ENCODE measurements at places on chromosomes 1 and 21.

- DNase-seq: no peak
Measured at GRCh38 chr1:229040630-229041358, 230.1 kb upstream of the RAB4A start.

DNA sequence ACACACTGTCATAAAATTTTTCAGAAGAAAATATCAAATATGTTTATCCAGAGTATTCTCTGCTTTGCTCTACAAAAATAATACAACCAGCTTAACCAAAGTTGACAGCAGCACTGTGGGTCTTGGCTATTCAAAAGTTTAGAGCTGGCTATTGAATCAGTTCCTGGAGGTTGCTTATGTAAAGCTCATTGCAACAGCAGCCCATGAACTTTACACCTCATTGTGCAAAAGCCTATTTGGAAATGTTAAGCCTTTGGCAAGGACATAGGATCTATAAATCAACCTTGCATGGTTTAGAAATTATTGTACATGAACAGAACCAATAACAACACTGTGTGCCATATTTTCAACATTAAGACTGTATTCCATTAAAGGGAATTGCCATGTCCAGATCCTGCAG, 714.9 kb downstream of the ADGRL2 start:
- DNase-seq: no peak

DNA sequence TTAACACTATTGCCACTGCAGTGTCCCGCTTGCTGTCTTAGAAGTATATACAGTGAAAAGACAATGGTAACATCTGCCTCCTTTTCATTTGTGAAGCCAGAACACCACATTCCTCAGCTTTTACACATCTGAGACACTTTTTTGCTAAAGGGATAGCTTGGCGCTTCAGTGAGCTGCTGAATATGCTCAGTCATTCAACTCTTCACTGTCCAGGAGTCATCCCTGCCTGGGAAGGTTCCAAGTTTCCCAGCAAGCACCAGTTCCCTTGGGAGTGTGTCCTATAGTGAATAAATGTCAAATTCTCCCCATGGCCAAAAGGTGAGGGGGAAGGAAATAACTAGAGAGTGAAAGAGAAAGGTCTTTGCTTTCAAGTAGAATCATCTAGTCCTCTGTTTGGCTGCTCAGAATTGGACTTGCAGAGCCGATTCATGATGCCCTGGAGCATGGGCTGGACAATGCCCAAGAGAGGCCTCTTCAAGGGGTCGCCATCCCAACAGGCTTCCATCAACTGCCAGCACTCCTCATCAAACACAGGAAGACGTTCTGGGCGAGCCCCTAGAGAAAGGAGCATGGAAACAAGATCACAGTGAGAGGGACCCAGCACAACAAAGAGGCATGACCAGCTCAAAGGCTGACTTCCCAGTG, 25.5 kb upstream of the RBBP5 start:
- DNase-seq: no peak

DNA sequence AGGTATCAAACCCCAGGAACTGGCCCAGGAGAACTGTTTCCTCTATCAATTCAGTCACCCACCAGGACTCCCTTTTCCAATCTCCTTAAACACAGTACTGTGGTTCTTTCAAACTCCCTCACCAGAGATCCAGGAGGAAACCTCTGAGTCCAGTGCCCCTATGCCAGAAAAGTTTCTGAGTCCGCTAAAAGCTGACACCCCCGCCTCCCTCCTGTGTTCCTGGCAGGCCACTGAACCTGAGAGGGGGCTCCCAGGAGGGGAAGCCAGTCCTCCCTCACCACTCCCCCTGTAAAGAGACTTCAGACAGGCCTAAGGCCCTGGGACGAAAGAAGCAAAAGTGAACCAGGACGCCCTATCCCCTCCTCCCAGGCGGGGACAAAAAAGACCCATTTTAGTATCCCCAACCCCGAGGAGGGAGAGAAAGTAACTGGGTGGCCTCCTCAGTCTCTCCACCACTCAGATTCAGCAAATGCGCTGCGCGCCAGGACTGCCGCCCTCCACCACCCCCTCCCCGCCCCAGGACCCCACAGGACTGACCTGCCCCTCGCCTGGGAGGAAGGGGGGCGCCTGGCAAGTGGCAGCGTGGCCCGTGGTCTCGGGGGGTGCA, 624 bp downstream of the SLC41A1 start:
- DNase-seq: no peak

DNA sequence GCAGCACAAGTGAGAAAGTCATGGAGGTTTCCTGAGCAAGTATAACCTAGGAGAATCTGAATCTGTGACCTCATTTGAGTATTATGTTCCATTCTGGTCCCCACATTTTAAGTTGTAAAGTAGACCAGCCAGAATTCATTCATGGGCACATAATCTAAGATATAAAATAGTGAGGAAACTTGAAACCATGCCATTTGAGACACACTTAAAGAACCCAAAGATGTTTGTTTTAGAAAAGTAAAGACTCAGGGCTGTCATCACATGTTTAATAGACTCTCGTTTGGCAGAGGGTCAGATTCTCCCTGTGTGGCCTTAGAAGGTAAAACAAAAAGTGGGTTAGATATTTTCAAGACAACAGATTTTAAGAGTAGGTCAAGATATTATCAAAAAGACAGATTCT, 6.4 kb downstream of the SZT2 start:
- no peak for DNase-seq

- DNase-seq: no peak
Measured at GRCh38 chr1:155139895-155140629, at the start of gene DPM3. Gene DPM3, minus strand, starts transcription at chr1:155140531. Its CDS starts 291 bp downstream, at chr1:155140240.

DNA sequence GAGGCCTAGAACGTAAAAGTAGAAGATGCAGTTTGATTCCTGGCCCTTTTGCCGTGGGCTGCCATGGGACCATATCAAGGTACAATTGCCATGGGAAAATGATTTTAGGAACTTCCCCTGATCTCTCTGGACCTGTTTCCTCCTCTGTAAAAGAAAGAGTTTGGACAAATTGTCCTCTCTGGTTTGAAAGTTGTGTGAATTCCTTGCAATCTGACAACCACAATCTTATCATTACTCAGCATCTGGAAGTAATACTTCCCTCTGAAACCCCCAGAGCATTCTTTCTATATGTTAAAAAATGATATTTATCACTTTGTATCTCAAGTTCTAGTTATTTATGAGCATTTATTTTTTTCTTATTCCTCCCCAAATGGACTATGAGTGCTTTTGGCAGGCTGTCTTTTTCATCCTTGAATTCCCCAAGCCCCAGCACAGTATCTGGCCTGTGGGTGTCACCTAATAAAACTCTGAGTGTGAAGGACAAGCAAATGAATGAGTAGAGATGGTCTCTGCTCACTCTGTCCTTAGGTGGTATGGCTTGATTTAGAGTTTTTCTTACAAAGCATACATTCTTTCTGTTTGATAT, 181.1 kb downstream of the DYRK1A start:
- no peak for DNase-seq
